GM19239 (cell line): ENCODE measurements at places on chromosomes 1 and 21.

DNA sequence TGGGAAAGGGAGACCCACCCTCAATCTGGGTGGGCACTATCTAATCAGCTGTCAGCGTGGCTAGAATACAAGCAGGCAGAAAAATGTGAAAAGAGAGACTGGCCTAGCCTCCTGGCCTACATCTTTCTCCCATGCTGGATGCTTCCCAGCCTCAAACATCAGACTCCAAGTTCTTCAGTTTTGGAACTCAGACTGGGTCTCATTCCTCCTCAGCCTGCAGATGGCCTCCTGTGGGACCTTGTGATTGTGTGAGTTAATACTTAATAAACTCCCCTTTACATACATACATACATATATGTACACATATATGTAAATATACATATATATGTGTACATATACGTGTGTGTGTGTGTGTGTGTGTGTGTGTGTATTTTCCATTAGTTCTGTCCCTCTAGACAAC, 207.1 kb downstream of the BRINP2 start:
- no peak for DNase-seq

DNA sequence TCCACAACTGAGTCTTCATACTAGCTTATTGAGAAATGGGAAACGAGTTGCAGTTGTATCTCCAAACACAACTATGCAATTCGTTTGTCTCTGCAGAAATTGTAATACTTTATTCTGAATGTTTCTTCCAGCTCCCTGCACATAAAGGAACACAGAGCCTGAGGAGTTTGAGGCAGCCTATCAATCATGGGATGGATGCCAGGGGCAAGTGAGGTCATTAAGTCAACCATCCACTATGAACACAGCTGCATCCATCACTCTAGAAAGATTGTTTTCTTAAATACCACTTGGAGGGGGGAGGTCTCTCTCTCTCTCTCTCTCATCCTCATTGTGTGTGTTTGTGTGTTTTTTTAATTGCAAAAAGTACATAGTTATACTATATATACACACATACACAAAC, 2.9 kb upstream of the PSMB2 start:
- no peak for DNase-seq

DNA sequence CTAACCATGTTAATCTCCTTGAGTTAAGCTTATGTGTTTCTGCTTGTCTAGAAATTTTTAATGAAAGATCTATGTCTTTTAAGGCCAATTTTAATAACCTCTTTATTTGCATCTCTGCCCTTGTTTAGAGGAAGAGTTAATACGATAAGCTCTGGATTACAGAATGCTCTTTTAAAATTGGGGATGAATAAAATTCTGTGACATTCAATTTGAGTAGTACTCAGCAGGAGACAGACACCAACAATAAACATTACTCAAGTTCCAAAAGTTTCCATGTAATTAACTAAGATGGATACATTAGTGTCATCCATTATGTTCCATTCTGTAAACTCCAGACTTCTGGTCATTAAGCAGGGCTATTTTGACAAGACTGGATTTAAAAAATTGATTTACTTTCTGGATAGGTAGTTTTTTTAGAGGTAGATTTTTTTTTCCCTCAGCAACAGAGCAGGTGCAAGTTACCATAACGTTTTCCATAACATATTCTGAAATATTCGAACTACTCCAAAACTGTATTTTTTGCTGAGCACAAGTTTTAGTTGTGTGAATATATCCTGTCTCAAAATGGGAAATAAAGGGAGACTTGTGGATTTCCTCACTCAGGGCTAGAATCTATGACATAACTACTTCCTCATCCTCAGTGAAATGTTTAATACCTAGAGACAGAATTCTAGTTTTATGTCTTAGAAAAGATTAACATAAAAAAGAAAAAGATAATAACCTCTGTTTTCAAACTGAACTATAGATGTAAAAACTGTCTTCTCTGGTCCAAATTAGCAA, 221.7 kb downstream of the NEGR1 start:
- no peak for DNase-seq

GRCh38 chr1:225447650-225448089, 19.8 kb upstream of the LBR start:
- no peak for DNase-seq

DNA sequence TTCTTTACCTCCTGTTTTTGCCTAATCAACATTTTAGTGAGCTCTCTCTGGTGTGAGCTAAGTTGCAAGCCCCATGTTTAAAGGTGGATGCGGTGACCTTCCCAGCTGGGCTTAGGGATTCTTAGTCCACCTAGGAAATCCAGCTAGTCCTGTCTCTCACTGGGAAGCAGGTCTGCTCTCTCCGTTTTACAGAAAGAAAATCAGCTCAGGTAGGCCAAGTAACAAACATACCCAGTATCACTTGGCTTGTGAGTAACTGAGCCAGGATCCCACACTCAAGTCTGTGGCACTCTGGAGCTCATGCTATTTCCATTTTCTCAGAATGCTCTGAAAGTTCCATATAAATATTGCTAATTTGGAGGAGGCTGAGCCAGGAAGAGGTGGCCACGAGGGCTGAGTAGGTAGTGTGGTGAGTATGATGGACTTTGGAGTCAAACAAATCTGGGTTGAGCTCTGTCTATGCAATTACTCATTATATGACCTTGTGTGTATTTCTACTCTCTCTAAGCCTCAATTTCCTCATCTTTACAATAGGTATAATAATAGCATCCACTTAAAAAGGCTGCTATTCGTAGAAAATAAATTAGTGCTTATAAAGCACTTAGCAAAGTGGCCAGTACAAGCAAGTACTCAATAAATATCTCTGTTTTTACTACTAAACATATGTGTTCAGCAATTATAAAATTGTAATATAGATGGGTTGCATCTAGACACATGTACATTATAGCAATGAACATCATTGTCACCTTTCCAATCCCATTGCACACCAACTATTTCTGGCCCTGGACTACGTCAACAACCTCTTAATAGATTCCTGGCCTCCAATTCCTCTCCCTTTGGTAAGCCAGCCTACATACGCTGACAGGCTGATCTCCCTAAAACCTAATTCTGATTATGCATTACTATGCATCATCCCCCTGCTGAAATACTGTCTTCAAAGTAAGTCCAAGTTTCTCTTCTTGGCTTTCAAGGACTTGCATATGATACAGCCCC, 32.7 kb upstream of the DHCR24 start:
- no peak for DNase-seq

GRCh38 chr1:63968663-63969440, 195.0 kb downstream of the ROR1 start:
- no peak for DNase-seq

- no peak for DNase-seq
Measured at GRCh38 chr1:159556931-159557369, 21.1 kb upstream of the OR10J5 start.

GRCh38 chr21:45421071-45421845, 16.3 kb downstream of the COL18A1 start:
- DNase-seq: no peak

DNA sequence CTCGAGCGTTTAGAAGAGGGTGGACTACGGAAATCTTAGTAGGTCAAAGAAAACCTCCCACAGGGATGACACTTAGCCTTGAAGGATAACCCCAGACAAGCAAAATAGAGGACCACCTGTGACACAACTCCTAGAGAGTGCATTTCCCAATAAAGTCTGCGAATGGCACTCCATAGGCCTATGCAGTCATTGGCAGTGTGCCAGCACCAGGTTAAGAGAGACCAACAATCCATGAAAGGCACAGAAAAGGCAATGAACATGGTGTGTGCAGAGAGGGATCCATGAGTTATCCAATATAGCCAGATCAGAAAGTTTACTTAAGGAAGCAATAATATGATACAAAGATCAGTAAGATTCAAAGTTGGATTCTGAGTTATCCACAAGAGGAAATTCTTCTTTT, 45.2 kb upstream of the FMO2 start:
- DNase-seq: no peak

- no peak for DNase-seq
Measured at GRCh38 chr1:10686404-10687040, 109.9 kb downstream of the CASZ1 start.

DNA sequence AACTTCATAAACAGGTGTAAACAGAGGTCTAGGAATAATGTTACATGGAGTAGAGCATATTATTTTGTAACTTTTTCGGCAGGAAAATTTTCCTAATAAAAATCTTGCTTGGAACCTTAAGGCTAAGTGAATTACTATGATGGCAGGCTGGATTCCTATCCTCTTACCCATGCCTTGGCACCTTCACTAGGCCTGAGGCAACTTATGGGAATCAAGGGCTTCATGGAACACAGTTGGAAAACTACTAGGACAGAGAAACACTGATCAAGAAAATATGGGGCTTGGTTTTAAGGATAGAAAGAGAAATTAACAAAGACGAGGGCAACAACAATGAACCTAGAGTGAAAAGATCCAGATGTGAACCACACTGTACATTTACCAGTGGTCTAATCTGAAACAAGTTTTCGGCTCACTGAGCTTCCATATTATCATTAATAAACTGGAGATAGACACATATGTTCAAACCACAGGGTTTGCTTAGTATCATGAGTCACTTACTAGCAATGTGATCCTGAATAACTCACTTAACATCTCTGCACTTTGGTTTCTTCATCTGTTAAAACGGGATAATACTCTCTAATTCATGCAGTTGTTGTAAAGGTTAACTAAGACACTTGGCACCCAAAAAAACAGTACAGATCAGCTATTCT, 68.5 kb downstream of the GPATCH2 start:
- DNase-seq: no peak

DNA sequence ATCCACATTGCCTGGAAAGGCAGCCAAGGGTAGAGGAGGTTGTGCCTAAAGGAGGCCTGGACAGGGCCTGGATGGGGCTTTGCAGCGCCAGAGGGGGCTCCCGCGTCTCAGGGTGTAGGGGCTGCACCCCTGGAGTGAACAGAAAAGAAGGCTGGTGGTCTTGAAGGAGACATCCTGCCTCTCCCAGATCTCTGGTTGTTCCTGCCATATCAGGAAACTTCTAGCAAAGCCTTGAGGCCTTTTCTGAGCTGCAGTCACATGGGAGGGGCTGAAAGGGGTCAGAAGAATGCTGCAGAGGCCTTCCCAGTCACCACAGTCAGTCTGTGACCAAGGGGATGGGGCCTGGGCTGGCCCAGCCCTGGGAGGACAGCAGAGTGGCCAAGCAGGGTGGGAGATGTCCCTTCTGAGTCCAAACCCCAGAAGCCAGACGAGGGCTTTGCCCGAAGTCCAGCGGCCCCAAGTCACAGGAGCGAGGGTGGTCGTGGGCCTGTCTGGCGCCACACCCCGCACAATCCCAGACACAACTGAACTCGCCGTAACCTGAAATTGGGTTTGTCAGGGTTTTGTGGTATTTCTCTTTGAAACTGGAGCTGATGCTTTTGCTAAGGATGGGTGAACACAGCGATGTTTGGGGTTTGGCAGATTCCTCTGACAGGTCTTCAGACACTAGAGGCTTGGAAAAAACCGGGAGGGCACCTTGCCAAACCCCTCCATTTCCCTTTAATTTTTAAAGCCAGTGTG, 29.6 kb downstream of the SIM2 start:
- no peak for DNase-seq

GRCh38 chr1:49163031-49163430, 386.3 kb upstream of the BEND5 start:
- no peak for DNase-seq
